ENCODE measurements at places on chromosomes 2 and 18.

DNA sequence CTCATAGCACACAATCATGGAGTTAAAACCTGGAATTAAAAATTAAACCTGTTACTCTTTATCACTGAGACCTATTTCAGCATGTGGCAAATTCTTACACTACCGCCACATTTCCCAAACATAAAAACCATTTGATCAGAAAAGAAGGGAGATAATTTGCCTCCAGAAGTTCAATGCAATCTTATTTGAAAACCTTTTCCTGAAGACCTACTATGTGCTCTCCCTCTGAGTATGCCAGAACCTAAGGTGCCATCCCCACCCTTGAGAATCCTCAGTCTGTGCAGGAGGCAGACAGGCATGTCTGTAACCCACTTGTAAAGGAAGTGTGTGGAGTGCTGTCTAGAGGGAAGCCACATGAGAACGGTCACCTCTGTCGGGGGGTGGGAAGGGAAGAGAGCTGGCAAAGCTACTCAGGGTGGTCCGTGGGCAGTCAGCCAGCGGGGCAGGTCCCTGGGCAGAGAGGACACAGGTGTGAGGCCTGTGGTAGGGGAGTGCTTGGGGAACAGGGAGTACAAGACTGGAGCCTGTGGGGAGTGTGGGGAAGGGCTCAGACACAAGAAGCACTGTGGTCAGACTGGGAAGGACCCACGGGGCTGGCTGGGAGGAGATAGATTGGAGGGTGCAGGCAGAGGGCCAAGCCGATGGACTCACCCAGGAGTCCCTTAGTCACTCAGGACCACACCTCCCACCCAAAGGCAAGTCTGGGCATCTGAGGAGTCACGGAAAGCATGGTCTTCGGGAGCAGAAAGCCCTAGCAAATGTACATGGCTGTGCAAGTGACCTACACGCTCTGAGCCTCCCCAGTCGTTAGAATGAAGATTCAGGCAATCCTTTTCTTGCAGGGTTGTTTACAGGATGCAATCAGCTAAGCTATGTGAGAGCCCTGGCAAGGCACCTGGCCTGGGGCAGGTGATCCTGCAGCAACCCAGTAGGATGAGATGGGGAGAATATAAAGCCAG is 22.8 kb downstream of the CRACDL start:
- H3K27me3 ChIP-seq: no peaks in the 10 kb centered on the region
- no peak overlapping the region for H3K27ac ChIP-seq
- H3K4me1 ChIP-seq: no peaks in the 10 kb centered on the region
- H3K4me3 ChIP-seq: no peak overlapping the region
- no peak for DNase-seq

- H3K27me3 ChIP-seq: no peaks in the 10 kb centered on the region
- DNase-seq: no peak
- H3K4me3 ChIP-seq: no peak overlapping the region
- no peak overlapping the region for H3K27ac ChIP-seq
Measured at GRCh38 chr2:180662521-180662920, 317.9 kb upstream of the UBE2E3 start.

DNA sequence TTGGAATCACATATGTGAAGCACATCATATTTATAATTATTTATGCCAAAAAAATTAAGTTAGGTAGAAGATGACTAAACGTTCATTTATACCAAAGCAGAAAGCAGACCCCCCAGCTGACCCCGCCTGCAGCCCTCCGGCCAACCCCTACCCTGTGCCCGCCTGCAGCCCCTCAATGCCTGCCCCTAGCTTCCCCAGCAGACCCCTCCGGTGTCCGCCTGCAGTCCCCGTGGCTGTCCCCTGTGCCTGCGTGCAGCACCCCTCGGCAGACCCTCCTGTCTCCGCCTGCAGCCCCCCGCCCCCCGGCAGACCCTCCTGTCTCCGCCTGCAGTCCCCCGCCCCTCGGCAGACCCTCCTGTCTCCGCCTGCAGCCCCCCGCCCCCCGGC is 136.2 kb downstream of the NFATC1 start:
- H3K27me3 ChIP-seq: no peaks in the 10 kb centered on the region
- no peaks in the 10 kb centered on the region for H3K4me1 ChIP-seq
- no peaks in the 10 kb centered on the region for H3K36me3 ChIP-seq
- H3K4me3 ChIP-seq: no peak overlapping the region

- no peak overlapping the region for H3K4me3 ChIP-seq
- no peaks in the 10 kb centered on the region for H3K36me3 ChIP-seq
- no peaks in the 10 kb centered on the region for H3K4me1 ChIP-seq
- DNase-seq: no peak
Measured at GRCh38 chr2:8663997-8664396, 17.9 kb upstream of the ID2 start.

- H3K4me1 ChIP-seq: no peaks in the 10 kb centered on the region
- H3K27ac ChIP-seq: no peak overlapping the region
- peak; percentile 93 for DNase-seq
- H3K36me3 ChIP-seq: no peaks in the 10 kb centered on the region
- no peaks in the 10 kb centered on the region for H3K27me3 ChIP-seq
Measured at GRCh38 chr2:176325732-176326131, 56.5 kb downstream of the MTX2 start.

DNA sequence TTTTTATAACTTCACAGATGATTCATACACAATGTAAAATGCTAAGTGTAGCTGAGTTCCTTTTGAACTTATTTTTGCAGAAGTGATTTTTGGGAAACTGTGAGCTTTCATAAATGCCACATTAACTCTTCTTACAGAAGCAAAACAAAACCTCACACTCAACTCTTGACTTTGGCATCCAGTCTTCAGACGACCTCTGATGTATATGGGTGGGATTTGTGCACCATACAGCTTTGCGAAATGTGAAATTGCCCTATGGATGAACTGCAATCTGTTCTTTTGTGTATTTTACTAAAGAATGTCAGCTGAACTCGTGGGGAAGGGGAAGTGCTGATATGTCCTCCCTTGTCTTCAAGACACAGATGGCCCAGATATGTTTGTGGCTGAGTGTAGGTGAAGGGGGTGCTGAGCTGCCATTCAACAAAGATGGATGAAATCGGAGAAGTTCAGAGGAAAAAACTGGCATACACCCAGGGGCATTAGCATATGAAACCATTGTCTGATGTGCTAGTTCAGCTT is 218.3 kb downstream of the PTGR3 start:
- no peak for DNase-seq
- no peaks in the 10 kb centered on the region for H3K36me3 ChIP-seq
- peaks cover 2% of the 10 kb centered on the region for H3K4me1 ChIP-seq
- H3K4me3 ChIP-seq: no peak overlapping the region
- no peak overlapping the region for H3K27ac ChIP-seq

GRCh38 chr2:85909005-85909404 is 20.2 kb upstream of the ST3GAL5 start:
- H3K36me3 ChIP-seq: no peaks in the 10 kb centered on the region
- DNase-seq: no peak
- no peak overlapping the region for H3K27ac ChIP-seq
- no peak overlapping the region for H3K4me3 ChIP-seq

GRCh38 chr18:46563317-46563716 is 93.7 kb downstream of the LOXHD1 start:
- DNase-seq: peak; percentile 47
- no peaks in the 10 kb centered on the region for H3K36me3 ChIP-seq
- H3K27me3 ChIP-seq: no peaks in the 10 kb centered on the region
- H3K4me1 ChIP-seq: peaks cover 8% of the 10 kb centered on the region

DNA sequence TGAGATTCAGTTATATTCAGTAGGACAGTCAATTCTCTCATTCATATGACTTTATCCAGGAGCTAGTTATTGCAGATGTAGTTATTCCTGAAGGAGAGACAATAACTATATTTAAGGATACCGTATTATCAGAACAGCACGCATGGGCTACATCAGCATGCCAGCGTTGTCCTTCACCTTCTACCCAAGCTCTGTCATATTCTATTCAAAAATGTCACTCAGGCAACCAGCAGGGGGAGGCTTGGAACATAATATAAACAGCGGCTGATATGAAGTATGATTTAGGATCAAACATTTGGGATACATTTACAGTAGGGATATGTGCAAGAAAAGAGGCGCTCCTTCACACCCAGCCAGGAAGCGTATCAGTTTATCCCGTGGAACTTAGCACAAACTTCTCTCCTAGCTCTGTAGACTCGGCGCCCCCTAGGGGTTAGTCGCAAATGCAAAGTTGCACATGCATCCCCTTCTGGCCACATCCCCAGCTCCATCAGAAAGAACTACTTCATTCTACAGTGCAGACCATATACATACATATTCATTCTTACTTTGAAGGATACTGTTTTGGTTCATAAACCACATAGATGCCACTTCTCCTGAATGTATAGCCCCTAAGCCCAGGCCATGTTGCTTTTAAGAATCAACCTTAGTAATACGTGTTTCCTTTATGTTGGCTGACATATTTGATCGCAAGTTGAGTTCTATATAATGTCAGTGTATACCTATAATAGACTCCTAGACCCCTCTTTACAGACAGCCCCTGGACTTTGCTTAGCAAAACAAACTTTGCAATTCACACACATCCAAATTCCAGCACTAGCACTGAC is 759.4 kb downstream of the ADCYAP1 start:
- no peaks in the 10 kb centered on the region for H3K27me3 ChIP-seq
- DNase-seq: peak; percentile 77
- H3K4me1 ChIP-seq: no peaks in the 10 kb centered on the region
- H3K27ac ChIP-seq: no peak overlapping the region

DNA sequence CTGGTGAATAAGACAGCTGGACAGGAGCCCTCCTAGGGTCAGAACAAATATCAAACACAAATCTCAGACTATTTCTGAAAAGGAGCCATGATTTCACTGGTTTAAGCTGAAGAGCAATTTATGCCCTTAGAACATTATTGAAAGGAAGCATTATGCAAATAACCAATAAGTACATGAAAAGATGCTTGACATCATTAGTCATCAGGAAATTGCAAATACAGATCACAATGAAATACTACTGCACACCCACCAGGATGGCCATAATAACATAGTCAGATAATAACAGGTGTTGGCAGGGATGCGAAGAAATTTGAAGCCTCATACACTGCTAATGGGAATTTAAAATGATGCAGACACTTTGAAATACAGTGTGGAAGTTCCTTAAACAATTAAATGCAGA is 176.4 kb upstream of the RAB6C start:
- no peak for DNase-seq
- H3K27ac ChIP-seq: no peak overlapping the region
- no peak overlapping the region for H3K4me3 ChIP-seq
- H3K27me3 ChIP-seq: no peaks in the 10 kb centered on the region

DNA sequence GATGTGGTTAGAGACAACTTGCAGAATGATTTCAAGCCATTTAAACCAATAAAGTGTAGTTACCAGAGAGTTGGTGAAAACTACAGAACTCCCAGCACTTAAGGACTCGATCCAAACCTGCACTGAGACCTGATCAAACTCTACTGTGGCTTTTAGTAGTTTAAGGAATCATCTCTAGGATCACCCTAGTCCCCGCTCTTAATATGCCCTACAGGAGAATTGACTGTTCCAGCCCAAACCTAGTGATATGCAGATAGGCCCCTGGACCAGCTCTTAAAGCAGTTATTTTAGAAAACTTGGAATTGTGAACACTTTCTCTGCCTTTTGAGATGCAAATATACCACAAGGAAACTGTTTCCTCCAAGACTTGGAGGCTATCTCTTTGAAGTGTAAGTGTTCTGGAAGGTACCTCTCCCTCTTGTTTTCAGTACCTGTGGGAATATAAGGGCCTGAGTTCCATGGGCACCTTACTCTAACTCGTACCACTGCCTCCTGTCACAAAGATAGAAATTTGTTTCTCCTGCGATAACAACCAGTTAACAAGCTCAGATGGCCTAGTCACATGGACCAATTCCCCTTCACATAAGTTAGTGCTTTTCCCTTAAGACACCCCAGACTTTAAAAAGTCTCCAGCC is 1367.2 kb upstream of the SLC39A10 start:
- DNase-seq: no peak
- no peaks in the 10 kb centered on the region for H3K27me3 ChIP-seq
- H3K36me3 ChIP-seq: no peaks in the 10 kb centered on the region
- no peak overlapping the region for H3K4me3 ChIP-seq
- no peaks in the 10 kb centered on the region for H3K4me1 ChIP-seq
- no peak overlapping the region for H3K27ac ChIP-seq

DNA sequence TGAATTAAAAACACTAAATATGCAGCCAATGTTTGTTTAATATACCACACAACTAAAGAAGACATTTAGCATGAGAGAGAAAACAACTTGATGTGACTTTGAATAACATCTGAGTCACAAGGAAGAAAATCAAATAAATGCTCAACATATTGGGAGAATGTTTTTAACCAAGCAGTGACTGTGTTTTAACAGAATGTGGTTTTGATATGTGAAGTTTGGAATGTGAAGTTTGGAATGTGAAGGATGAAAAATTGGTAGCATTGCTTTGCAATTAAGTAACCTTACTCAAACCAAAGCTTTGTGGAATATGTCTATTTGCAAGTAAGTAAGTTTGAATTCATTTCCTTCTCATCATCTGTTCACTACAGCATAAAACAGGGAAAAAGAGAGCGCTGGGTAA is 128.2 kb upstream of the DNAJC10 start:
- no peak overlapping the region for H3K27ac ChIP-seq
- H3K27me3 ChIP-seq: no peaks in the 10 kb centered on the region
- H3K4me3 ChIP-seq: no peak overlapping the region
- no peaks in the 10 kb centered on the region for H3K4me1 ChIP-seq

DNA sequence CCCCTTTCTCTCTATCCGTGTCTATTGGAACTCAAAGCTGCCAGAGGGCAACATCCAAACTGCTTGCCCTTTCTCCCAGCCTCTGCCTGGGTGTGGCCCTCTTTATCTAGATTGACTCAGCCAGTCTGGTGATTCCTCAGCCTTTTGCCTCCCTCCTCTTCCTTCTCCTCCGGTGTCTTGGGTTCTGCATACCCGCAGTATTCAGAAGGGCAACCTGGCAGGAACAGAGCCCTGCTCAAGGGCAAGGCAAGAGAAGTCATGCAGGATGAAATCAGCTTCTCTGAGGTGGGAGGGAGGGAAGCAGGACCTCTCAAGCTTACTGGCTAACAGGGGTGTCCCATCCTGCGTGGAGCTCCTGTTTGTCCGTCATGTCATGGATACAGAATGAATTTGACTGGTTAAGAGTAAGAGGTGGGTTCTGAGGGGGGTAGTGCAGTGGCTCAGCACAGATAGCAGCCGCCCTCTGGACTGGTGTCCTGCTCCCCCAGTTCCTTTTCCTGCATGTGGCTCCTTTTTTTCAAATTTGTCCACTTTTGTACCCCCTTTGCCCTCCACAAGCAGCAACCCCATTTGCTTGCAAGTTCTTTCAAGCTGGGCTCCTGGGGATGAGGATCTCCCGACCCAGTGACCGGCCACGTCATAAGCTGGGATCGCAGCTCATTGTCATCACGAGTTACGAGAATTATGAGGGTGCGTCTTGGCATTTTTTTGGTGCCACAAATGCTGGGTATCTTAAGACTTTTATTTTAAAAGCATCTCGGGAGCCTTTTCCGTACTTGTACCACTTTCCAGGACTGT is 154.1 kb downstream of the FHOD3 start:
- H3K27ac ChIP-seq: no peak overlapping the region

Data from mesendoderm (in vitro differentiated cells).